Central memory CD4-positive, alpha-beta T cell (primary cell): ENCODE measurements at places on chromosomes 6 and 20.

- DNase-seq: no peak
Measured at GRCh38 chr6:37693546-37694250, 4.0 kb downstream of the MDGA1 start.

- DNase-seq: peak; percentile 78
Measured at GRCh38 chr6:166958926-166959861, 2.8 kb upstream of the RNASET2 start.

DNA sequence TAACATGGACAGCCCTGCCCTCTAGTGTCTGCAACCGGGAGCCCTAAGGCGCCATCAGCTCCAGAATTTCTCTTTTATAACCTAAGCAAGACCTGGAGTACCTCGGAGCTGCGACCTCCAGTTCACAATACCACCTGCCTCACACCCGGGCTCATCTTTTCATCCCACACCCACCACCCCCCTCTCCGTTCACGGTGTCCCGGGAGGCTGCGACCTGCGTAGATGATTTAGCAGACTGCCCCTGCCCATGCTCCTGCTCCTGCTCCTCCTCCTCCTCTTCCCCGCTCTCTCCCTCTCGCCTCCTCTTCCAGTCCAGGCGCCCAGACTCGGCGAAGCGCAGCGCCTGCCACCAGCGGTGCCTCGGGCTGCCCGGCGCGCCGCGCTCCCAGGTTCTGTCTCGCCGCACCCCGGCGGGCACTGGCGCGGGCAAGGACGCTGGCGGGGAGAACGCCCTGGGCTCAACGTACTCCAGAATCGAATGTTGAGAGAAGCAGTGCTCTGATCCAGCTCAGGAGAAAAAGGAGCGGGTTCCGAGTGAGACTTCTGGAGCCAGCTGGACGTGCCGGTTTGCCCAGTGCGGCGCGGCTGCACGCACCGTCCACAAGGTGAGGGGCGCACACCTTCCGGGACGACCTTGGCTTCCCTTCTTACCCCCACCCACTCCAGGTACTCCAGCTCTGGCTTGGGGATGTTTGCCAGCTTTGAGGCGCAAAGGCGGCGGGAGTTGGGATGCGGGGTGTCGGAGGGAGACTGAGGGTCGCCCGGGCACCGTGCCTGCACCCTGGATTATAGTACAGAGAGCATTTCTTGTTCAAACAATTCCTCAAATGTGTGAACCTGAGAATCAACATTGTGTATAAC, at the start of gene HTR1E:
HTR1E (plus strand) TSS at position 310 of the 861 bp plus-strand sequence. CDS start 77,807 bp downstream, outside the sequence.
- DNase-seq: no peak

GRCh38 chr6:147255948-147256674, 51.9 kb downstream of the STXBP5 start:
- DNase-seq: no peak

DNA sequence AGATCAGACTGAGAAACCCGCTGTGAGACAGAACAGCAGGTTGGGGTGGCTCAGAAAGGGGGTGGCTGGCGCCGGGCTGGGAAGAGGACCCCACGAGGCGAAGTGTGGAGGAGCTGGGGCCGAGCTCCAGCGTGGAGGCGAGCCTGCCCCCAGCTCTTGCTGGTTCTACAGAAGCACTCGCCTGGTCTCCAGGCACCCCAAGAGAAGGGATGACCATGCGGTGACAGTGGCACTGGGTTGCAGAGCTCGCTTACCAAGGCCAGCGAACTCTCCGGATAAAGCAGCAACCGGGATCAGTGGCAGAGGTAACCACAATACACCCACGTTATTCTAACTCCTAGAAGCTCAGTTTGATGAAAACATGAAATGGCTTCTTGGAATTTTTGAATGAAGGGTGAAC, 26.5 kb downstream of the THBS2 start:
- DNase-seq: no peak

DNA sequence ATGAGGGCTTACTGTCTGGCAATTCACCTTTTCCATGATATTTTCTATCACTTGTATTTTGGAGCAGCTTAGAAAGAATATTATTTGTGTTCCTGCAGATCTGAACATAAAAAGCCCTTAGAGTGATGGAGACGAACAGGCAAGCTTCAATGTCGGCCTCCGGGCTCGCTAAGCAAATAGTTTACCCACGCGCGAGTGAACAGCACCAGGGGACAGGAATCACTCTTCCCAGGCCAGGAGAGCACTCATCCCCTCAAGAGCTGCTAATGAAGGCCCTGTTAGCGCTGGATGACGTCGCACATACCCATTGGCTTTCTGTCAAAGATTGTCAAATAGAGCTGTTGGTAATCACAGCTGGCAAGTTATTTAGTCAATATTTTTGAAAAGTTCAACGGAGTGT, 395.7 kb downstream of the ZFAND3 start:
- no peak for DNase-seq

DNA sequence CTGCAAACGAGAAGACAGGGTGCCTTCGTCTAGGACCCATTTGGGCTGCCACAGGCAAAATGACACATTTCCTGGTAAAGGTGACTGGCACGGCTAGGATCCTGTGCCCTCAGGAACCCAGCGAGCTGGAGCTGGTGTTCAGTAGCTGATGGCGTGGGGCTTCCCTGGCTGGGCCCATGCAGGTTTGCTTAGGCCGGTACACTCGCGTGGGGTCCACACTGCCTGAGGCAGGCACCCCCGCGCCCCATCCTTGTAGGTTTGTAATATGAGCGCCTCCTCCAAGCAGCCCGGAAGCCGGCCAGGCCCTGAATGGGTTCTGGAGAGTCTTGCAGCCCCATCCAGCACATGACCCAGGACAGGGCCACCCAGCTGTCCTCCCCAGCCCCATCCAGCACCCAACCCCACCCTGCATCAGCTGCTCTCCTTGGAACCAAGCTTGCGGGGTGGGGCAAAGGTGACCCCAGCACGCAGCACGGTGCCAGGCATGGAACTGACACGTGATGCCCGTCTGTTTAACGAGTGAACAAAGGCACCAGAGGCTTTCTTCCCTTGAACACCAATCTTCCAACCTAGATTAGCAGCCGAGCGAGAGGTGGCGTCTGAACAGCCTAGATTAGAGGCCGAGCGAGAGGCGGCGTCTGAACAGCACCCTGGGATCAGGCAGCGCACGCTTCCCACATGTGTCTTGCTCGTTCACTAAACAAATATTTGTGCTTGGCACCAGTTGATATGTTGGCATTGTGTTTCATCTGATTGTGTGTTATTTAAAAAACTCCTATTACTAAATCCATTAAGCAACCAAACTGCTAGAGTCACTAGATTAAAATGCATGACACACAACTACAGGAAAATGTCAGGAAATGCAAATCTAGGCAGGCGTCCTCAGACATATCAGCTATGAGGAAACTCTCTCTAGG, 112.1 kb downstream of the DLL1 start:
- DNase-seq: no peak
